ENCODE measurements at places on chromosomes 13 and 19. TPM values are rescaled to one million over a fixed set of nuclear protein-coding genes. Genes with fewer than 3 reads are reported as not detected.

GRCh38 chr19:19105365-19106055 lies 32.8 kb downstream of the TMEM161A start:
- peaks cover 21% of the 10 kb centered on the region for H3K4me1 ChIP-seq
- peak overlapping the region; percentile 88 for H3K4me3 ChIP-seq
- no peaks in the 10 kb centered on the region for H3K36me3 ChIP-seq
- peak; percentile 74 for DNase-seq
- H3K27me3 ChIP-seq = no peaks in the 10 kb centered on the region

GRCh38 chr13:65926750-65927171 lies 1303.4 kb downstream of the PCDH9 start:
- no peaks in the 10 kb centered on the region for H3K36me3 ChIP-seq
- no peak overlapping the region for H3K4me3 ChIP-seq
- DNase-seq = no peak

The REEP6 gene
- total RNA-seq = 8.7 TPM

- peaks cover 3% of the 10 kb centered on the region for H3K36me3 ChIP-seq
- H3K27me3 ChIP-seq = peaks cover 67% of the 10 kb centered on the region
- no peak overlapping the region for H3K27ac ChIP-seq
- H3K4me1 ChIP-seq = peaks cover 33% of the 10 kb centered on the region
- DNase-seq = no peak
- peak overlapping the region; percentile 57 for H3K4me3 ChIP-seq
These were observed 1.1 kb downstream of the GRIN2D start for GRCh38 chr19:48394331-48395169.

The FUT1 gene
- 0.59 TPM for total RNA-seq

DNA sequence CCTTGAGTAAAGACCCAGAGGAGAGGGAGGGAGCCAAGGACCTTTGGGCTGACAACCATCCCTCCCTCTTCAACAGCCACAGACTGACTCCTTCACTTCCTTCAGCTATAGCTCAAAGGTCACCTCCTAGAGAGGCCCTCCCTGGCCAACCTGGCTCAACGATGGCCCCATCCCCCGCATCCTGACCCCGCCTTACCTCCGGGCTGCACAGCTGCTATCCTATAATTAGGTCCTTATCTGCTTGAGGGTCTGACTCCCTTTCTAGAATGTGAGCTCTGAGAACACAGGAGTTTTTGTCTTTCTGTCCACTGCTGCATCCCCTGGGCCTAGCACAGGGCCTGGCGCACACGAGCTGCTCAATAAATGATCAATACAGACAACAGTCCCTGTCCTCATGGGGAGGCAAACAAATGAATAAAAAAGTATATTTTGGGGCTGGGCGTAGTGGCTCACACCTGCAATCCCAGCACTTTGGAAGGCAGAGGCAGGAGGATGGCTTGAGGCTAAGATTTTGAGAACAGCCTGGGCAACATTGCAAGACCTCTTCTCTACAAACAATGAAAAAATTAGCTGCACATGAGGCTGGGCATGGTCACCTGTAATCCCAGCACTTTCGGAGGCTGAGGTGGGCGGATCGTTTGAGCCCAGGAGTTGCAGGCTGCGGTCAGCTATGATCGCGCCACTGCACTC lies 6.6 kb upstream of the LGALS4 start:
- no peak overlapping the region for H3K4me3 ChIP-seq
- peak overlapping the region; percentile 57 for H3K27ac ChIP-seq
- H3K4me1 ChIP-seq = peaks cover 23% of the 10 kb centered on the region

- no peaks in the 10 kb centered on the region for H3K4me1 ChIP-seq
- H3K4me3 ChIP-seq = no peak overlapping the region
- DNase-seq = no peak
- no peak overlapping the region for H3K27ac ChIP-seq
- H3K36me3 ChIP-seq = no peaks in the 10 kb centered on the region
These were observed 4.3 kb downstream of the LGALS14 start for GRCh38 chr19:39708594-39708993.

The KIR2DL1 gene
- total RNA-seq = not detected

DNA sequence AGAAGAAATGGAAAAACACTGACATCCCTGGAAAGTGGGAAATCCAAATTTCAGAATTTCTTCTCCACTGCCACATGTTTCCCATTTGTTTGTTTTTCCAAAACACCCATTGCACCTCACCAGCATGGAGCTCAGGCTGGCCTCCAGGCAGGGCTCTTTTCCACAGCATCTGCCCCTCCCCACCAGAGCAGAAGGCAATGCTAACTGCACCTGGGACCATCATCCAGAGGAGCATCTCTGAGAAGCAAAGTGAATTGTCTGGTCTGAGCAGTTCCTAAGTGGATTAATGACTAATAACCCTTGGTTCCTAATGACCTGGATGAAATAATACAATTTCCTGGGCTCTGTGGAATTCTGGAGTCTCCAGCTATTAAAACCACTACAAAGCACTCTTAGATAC lies 8.8 kb upstream of the CYSLTR2 start:
- H3K4me1 ChIP-seq = no peaks in the 10 kb centered on the region
- peaks cover 3% of the 10 kb centered on the region for H3K27me3 ChIP-seq
- DNase-seq = no peak
- H3K4me3 ChIP-seq = no peak overlapping the region
- H3K36me3 ChIP-seq = no peaks in the 10 kb centered on the region
- H3K27ac ChIP-seq = no peak overlapping the region

The RHPN2 gene
- 10.2 TPM for total RNA-seq

- H3K27ac ChIP-seq = no peak overlapping the region
- peaks cover 13% of the 10 kb centered on the region for H3K36me3 ChIP-seq
- H3K4me1 ChIP-seq = peaks cover 32% of the 10 kb centered on the region
These were observed 17.4 kb upstream of the NPAS1 start for GRCh38 chr19:47002106-47002766.

DNA sequence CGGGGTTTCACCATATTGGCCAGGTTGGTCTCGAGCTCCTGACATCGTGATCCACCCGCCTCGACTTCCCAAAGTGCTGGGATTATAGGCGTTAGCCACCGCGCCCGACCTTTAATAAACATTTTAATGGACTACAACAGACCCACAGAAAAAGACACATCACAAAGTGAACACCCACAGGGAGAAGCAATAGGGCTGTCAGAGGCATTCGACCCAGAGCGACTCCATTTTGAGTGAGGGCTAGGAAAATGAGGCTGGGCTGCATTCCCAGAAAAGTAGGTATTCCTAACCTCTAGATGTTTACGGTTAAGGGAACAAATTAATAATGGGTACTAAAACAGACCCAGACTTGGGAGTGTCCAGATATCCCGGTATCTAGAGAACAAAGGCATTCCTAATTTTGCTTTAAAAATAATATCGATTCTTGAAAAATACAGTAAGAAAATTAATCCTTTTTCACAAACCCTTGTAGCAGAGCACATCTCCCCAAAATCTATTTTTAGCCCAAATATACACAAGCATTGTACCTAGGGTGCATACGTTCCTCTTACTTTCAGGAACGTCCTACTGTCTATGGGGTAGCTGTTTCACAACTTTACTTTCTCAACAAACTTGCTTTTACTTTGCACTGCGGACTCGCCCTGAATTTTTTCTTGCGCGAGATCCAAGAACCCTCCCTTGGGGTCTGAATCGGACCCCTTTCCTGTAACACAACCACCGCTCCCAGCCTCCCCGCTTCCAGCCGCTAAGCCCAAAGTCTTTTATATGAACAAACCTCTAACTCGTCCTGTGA lies 811 bp upstream of the ZNF8 start:
- peak overlapping the region; percentile 99 for H3K4me3 ChIP-seq
- DNase-seq = no peak
- H3K27ac ChIP-seq = peak overlapping the region; percentile 96
- peaks cover 64% of the 10 kb centered on the region for H3K36me3 ChIP-seq

The FGF22 gene
- total RNA-seq = 0.84 TPM

- no peak for DNase-seq
- no peaks in the 10 kb centered on the region for H3K4me1 ChIP-seq
- H3K27ac ChIP-seq = no peak overlapping the region
- H3K4me3 ChIP-seq = no peak overlapping the region
These were observed 40.0 kb upstream of the TDRD3 start for GRCh38 chr13:60356970-60357369.

- no peak for DNase-seq
- no peak overlapping the region for H3K4me3 ChIP-seq
- H3K36me3 ChIP-seq = no peaks in the 10 kb centered on the region
These were observed 691.9 kb downstream of the UQCRFS1 start for GRCh38 chr19:28520998-28521568.

- DNase-seq = no peak
- no peak overlapping the region for H3K27ac ChIP-seq
- no peak overlapping the region for H3K4me3 ChIP-seq
These were observed 6.4 kb upstream of the NFIC start for GRCh38 chr19:3359919-3360420.

The GPR4 gene
- total RNA-seq = not detected

- H3K4me3 ChIP-seq = no peak overlapping the region
- no peaks in the 10 kb centered on the region for H3K36me3 ChIP-seq
- no peaks in the 10 kb centered on the region for H3K27me3 ChIP-seq
- H3K27ac ChIP-seq = no peak overlapping the region
- H3K4me1 ChIP-seq = no peaks in the 10 kb centered on the region
- DNase-seq = no peak
These were observed 1248.1 kb upstream of the PCDH20 start for GRCh38 chr13:62663767-62664166.

DNA sequence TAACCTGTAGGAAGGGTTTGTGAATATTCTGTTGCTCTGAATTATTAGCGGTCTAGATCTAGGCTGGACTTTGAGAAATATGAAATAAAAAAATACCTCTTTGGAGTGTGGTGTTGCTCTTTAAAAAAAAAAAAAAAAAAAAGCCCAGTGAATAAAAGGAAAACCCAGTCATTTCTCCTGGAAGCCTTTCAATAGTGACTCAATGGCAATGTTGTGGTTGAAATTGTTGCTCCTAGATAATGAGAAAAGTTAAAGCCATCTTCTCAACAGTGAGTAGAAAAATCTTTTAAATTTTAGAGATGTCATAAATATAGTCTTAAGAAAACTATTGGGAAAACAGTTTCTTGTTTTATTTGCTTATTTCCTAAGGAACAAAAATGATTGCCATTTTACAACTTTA lies 135.3 kb downstream of the RFC3 start:
- no peaks in the 10 kb centered on the region for H3K4me1 ChIP-seq
- no peak overlapping the region for H3K4me3 ChIP-seq
- no peak overlapping the region for H3K27ac ChIP-seq
- H3K27me3 ChIP-seq = no peaks in the 10 kb centered on the region
- no peak for DNase-seq

The LYPD5 gene
- not detected for total RNA-seq

DNA sequence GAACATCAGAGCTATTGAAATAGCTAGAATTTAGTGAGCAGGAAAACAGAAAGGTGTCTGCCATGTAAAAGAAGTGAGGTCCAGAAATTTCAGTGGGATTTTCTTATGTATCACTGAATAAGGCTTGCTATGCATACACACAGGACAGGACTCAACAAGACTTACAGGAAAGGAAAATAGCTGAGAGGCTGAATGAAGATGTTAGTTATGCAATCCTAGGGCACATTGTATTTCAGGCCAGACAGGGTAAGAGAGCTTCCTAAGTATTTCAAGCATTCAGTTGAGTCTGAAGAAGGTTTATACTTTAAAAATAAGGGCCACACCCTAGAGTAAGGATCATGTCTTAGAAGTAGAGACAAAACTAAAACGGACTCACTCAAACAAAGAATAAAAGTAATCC lies 419.9 kb upstream of the PRR20A start:
- DNase-seq = no peak
- H3K36me3 ChIP-seq = no peaks in the 10 kb centered on the region
- no peak overlapping the region for H3K4me3 ChIP-seq
- H3K4me1 ChIP-seq = no peaks in the 10 kb centered on the region
- H3K27ac ChIP-seq = no peak overlapping the region

The FCER2 gene
- not detected for total RNA-seq

DNA sequence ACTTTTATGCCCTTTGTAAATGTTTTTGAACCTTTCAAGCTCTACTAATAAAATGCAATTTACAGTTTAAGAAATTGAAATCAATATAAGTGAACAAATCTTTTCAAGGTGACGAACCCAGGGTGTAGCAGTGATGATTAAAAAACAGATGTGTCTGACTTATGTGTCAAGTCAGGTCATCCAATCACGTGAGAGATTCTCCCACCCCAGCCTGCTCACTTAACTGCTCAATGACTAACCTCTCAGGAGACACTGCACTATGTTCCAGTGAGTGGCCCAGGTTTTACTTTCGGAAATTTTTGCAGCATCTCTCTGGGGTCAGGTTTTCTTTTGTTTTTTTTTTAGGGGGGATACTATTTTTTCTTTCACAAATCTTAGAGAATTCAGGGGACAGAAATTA lies 60.7 kb downstream of the ZNF429 start:
- no peak overlapping the region for H3K4me3 ChIP-seq
- H3K4me1 ChIP-seq = no peaks in the 10 kb centered on the region
- no peak for DNase-seq
- peaks cover 2% of the 10 kb centered on the region for H3K36me3 ChIP-seq
- H3K27ac ChIP-seq = no peak overlapping the region
- no peaks in the 10 kb centered on the region for H3K27me3 ChIP-seq

- no peak for DNase-seq
- H3K4me3 ChIP-seq = no peak overlapping the region
These were observed 326.0 kb upstream of the SPRY2 start for GRCh38 chr13:80666782-80667552.

GRCh38 chr19:55704494-55705245 lies 29.6 kb downstream of the EPN1 start:
- H3K4me1 ChIP-seq = peaks cover 6% of the 10 kb centered on the region
- peaks cover 23% of the 10 kb centered on the region for H3K36me3 ChIP-seq
- no peak overlapping the region for H3K27ac ChIP-seq
- DNase-seq = no peak
- H3K27me3 ChIP-seq = peaks cover 18% of the 10 kb centered on the region

DNA sequence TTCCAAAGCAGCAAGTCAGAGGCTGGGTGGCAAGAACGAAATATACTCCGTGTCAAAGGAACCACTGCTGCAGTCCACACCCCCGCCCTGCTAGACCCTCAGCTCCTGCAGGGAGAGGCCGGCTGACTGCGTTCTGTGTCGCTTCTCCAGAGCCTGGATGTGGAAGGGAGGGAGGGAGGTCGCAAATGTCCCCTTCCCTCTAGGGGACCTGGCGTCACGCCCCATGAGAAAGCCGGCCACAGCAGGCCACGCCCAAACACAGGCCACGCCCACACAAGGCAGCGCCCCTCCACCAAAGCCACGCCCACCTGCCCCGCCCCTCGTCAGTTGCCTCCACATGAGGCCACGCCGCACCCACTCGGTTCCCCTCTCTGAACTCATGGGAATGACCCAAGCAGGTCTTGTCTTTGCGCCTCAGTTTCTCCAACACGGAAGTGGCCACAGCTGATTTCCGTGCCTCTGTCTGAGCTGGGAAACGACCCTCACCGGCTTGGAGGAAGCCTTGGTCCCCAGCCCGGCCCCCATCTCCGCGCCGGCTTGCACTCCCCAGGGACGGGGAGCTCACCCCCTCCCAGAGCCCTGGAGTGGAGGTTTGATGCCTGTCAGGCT lies 38.4 kb upstream of the TCF3 start:
- H3K4me1 ChIP-seq = no peaks in the 10 kb centered on the region
- H3K4me3 ChIP-seq = no peak overlapping the region
- H3K27me3 ChIP-seq = peaks cover 82% of the 10 kb centered on the region
- no peak overlapping the region for H3K27ac ChIP-seq

The ALOX5AP gene
- not detected for total RNA-seq

GRCh38 chr13:109357751-109358471 lies 428.5 kb downstream of the IRS2 start:
- H3K4me1 ChIP-seq = peaks cover 10% of the 10 kb centered on the region
- DNase-seq = no peak
- no peak overlapping the region for H3K4me3 ChIP-seq
